ENCODE measurements at places on chromosomes 5 and 9.

- DNase-seq = no peak
Measured at GRCh38 chr9:110188991-110189390, 19.0 kb downstream of the C9orf152 start.

GRCh38 chr5:169331292-169331852, 30.4 kb upstream of the SLIT3 start:
- DNase-seq = no peak

DNA sequence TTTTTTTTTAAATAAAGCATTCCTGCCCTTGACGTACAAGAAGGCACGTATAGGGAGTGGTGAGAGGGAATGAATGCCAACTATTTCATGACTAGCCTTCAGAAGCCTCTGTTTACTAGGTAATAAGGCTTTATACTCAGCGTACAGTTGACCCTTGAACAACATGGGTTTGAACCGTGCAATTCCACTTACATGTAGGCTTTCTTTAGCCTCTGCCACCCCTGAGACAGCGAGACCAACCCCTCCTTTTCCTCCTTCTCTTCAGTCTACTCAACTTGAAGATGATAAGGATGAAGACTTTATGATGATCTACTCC, 22.5 kb downstream of the CDC42SE2 start:
- no peak for DNase-seq

DNA sequence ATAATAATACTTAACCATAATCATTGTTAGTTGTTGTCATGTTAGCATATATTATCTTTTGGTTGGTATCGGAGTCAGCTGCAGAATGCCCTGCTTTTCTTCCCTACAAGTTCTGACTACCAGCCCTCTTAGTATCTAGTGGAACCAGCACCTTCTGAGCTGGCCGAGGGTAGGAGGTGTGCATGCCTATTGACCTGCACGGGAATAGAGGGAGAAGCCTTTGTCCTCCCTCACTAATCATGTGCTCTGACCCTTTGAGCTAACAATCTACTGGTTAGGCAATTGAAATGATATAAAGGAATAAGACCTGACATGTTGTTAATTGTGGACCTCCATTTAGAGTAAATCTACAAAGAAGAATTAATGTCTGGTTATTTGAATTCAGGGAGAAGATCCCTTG, 4.1 kb downstream of the PCSK5 start:
- no peak for DNase-seq

GRCh38 chr9:137158625-137159024, 11.2 kb downstream of the LRRC26 start:
- no peak for DNase-seq

DNA sequence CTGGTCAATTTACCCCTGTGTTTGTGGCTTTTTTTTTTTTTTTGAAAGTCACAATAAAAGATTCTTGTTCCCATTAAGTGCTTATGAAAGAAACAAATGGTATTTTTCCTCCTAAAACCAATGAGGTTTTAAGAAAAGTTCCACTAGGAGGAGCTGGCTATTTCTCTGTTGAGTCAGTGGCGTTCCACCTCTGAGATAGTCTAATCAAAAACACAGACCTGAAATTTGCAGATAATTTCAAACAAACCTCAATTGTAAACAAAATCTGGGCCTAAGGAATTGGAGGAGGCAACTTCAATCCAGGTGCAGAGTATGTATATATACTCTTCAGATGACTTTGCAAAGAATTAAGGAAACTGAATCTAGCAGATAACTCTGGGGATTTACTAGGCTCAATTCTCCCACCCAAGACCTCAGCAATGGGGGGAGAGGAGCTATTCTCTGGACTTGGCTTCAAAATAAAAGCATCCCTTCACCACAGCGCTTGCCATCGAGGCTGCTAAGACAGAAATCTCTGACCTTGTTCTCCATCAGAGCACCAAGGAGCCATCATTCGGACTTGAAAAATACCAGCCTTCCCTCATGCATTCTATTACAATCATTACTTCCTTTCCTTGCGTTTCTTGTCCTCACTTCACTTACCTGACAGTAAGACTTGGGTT, 52.4 kb downstream of the FANCC start:
- no peak for DNase-seq

- DNase-seq = no peak
Measured at GRCh38 chr5:61788548-61788947, 456.5 kb downstream of the ZSWIM6 start.

DNA sequence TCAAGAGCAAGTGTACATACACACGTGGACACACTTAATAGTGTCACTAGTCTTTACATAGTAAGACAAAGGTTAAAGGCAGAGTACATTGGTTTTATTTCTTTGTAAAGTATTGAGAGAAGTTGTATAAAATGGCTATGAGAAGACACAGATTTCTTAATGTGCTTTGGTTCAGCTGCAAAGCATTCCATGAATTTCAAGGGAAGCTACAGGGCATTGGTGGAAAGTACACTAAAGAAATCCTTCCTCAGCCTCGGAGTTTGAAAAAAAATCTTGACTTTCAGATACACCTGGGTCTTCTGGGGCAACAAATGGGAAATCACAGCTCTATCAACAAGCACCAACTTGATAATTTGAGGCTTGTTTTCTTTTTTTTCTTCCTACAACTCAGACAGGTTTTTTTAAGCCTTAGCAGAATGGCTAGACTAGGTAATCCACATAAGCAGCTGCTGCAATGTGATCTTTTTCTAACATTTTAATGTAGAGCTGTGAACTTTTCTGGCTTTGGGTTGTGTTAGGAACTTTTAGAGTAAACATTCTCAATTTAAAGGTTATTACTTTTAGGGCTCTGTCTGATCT, 140.4 kb upstream of the FST start:
- no peak for DNase-seq

GRCh38 chr5:171447226-171447625, 27.8 kb downstream of the FGF18 start:
- no peak for DNase-seq

- no peak for DNase-seq
Measured at GRCh38 chr9:21030389-21031035, 928 bp downstream of the HACD4 start.

DNA sequence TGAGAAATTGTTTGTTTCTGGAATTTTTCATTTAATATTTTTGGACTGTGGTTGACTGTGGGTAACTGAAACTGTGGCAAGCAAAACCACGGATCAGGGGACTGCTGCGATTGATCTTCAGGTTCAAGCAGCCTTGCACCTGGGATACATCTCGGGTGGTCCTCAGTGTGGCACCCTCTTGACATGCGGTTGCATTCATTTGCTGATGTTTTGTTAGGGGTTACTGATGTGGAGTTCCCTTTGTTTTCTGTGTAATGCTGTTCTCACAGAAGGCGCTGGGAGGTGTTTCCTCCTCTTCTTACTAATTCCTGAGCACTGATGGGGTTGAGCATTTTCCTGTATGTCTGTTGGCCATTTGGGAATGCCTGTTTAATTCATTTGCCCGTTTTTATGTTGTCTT, 60.4 kb downstream of the EHMT1 start:
- DNase-seq = no peak

DNA sequence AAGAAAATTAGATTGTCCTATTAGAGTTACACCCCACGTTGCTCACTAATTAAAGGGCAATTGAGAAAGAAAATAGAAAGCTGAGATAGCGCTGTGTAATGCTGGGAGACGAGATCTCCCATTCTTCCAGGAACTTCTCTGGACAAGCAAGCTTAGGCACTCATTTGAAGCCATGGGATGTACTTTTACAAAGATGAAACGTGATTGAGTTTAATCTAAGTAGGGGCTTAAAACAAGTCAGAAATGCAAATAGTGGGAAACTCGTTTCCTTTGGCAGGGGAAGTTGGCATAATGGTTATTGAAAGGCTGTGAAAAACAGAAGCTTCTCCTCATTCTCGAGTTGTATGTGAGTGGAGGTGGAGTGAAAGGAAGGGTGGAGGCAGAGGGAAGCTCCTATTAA, 3.7 kb downstream of the PRDM6 start:
- no peak for DNase-seq

DNA sequence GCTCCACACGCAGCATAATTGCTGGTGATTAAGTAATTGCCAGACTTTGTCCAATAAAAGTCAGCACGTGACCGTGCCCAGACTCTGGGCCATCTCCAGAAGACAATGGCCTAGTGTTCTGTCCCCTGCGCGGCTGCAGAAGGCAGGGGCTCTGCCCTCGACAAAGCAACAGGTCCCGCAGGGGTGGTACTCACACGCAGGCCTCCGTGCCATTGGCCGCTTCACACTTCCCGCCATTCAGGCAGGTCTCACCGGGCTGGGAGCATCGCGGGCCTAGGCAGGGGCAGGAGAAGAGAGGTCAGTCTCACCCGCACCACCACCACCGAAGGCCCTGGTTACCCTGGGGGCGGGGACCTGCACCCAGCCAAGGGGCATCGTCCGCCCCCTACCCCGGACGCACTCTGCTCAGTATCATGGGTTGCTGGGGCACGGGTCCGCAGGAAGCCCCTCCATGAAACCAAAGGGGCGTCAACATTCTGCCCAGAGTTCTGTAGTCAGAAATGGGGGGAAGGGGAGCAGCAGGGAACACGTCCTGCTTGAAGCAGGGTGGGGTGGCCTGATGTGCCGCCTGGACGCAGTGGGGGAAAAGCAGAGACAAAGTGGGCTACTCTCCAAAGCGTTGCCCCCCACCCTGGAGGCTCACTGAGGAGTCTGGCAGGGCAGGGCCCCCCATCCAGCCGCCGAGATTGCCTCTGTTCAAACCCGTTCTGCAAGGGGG, 1.9 kb downstream of the NOTCH1 start:
- DNase-seq = no peak

GRCh38 chr5:18048449-18048848, 414.2 kb downstream of the TAF11L14 start:
- no peak for DNase-seq

DNA sequence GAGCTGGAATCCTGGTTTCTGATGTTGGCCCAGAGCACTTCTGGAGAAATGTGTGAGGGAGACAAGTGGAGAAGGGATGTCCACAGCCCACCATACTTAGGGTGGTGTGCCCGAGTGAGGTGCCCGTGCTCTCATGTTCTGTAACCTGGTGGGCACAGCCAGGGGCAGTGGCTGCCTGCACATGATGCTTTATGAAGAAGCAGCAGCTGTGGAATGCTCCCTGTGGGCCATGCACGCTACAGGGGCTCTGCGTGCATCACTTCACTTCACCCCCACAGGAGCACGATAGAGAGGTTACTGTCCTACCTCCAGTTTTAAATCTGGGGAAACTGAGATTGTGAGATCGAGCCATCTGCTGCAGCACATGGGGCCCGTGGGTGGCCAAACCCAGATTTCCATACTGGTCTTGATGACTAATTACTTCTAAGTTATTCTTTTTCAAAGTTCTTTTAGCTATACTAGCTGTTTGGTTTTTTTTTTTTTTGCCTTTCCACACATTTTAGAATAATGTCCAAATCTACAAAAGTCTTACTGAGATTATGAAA, 441.6 kb downstream of the GADD45G start:
- no peak for DNase-seq

DNA sequence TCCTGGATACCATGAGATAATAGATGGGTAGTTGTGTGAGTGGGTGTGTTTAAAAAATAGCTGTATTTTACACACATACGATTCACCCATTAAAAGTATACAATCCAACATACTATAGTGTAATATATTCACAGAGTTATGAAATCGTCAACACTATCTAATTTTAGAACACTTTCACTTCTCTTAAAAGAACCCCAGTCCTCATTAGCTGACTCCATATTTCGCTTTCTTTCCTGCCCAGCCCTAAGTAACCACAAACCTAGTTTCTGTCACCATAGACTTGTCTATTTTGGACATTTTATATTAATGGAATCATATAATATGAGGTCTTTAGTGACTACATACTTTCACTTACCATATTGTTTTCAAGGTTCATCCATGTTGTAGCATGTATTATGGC, 63.8 kb upstream of the S1PR3 start:
- DNase-seq = no peak

DNA sequence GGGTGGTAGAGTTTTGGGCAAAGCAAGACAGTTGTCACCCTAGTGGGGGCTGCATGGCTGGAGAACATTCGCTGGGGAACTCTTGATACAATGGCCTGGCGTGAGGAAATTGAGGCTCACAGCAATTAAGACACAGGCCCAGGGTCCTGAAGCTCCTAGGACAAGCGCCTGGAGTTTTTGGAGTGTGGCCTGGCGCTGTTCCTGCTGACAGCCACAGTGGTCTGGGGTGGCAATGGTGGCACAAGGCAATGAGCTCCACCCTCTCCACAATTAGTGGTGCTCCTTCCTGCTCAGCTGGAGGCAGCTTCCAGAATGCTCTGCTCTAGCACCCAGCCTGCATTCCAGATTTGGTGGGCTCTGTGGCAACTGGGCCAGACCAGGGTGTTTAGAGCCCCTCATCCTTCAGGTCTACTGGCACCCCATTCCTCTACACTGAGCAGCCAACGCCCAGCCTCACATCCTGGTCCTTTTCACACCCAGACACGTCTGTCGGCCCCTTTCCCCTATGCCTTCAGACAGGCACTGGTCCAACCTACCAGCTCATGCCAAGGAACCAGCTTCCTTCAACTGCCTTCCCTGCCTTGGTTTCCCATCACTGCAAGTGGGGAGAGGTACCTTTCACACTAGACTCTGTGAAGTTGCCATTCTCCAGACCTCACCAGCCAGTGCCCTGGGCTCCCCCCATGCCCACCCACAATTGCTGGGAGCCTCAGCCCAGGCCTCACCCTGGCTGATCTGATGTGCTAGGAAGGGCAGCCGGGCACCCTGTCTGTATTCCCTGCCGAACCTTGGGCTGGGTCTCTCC, 138.1 kb upstream of the COL5A1 start:
- no peak for DNase-seq

GRCh38 chr5:81665795-81666194, 85.1 kb downstream of the SSBP2 start:
- DNase-seq = no peak

GRCh38 chr5:27266184-27266583, 227.8 kb upstream of the CDH9 start:
- no peak for DNase-seq

- DNase-seq = no peak
Measured at GRCh38 chr5:128300181-128300580, 216.6 kb downstream of the SLC12A2 start.

DNA sequence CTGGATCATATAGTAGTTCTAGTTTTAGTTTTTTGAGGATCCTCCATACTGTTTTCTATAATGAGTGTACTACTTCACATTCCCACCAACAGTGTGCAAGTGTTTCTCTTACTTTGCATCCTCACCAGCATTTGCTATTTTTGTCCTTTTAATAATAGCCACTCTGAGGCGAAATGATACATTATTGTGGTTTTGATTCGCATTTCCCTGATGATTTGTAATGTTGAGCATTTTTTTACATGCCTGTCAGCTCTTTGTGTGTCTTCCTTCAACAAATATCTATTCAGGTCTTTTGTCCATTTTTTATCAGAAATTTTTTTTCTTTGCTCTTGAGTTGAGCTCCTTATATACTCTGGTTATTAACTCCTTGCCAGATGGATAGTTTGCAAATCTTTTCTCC, 114.0 kb downstream of the ADAMTSL1 start:
- DNase-seq = no peak

DNA sequence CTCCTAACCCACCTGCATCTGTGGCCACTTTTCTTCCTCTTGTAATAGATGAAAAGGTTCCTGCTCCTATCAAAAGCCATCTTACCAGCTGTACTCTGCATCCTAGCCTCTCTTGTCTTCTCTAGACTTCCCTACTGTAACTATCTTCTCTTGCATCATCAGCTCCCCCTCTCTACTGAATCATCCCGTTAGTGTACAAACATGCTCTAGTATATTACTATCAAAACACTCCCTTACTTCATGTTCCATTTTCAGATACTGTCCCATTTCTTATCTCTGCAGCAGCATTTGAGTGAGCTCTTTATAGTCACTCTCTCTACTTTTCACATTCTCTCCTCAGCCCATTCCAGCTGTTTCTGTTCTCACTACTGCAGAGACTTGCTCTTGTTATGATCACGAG, 2.8 kb downstream of the SRA1 start:
- no peak for DNase-seq
